ENCODE measurements at places on chromosomes 2 and 18.

DNA sequence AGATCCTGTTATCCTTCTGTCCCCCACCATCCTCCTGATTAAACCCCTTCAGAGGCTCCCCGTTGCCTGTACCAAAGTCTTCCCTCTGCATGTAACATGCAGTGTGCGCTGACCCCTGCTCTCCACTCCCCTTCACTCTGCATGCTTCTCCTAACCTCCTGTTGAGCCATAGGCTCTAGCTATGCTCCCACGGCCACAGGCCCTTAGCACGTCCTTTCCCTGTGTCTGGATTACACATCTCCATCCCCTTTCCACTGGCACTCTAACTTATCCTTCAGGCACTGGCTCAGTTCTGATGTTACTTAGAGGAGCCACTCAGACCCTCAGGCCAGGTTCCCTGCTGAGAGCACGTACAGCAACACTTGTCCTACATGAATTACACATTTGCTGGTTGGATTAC is 29.4 kb upstream of the EDAR start:
- H3K4me3 ChIP-seq = peak overlapping the region; percentile 63
- peaks cover 15% of the 10 kb centered on the region for H3K4me1 ChIP-seq
- H3K27ac ChIP-seq = no peak overlapping the region
- DNase-seq = no peak
- H3K36me3 ChIP-seq = peaks cover 6% of the 10 kb centered on the region
- peaks cover 29% of the 10 kb centered on the region for H3K27me3 ChIP-seq

DNA sequence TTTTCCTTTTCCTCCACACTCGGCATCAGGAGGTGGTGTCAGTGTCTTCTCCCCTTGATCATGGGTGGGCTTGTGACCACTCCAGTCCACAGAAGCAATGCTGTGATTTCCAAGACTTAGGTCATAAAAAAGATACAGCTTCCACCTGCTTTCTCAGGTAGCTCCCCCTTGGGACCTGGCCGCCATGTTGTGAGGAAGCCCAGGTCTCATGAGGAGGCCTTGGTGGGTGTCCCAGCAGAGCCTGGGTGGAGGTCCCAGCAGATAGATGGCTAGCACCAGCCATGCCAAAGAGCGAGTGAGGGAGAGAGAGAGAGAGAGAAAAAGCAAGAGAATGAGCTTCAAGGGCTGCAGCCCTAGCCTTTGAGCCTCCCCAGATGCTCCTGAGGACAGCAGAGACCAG is 16.0 kb downstream of the SLC66A2 start:
- H3K27ac ChIP-seq = no peak overlapping the region
- H3K4me1 ChIP-seq = peaks cover 7% of the 10 kb centered on the region
- H3K4me3 ChIP-seq = no peak overlapping the region
- H3K36me3 ChIP-seq = peaks cover 11% of the 10 kb centered on the region
- DNase-seq = no peak
- no peaks in the 10 kb centered on the region for H3K27me3 ChIP-seq

GRCh38 chr18:31652357-31652756 is 32.0 kb downstream of the B4GALT6 start:
- H3K27me3 ChIP-seq = peaks cover 54% of the 10 kb centered on the region
- H3K27ac ChIP-seq = no peak overlapping the region
- H3K36me3 ChIP-seq = peaks cover 7% of the 10 kb centered on the region
- no peak for DNase-seq
- H3K4me1 ChIP-seq = peaks cover 2% of the 10 kb centered on the region
- no peak overlapping the region for H3K4me3 ChIP-seq

- no peak for DNase-seq
- H3K27me3 ChIP-seq = no peaks in the 10 kb centered on the region
- H3K27ac ChIP-seq = no peak overlapping the region
- H3K36me3 ChIP-seq = no peaks in the 10 kb centered on the region
- H3K4me3 ChIP-seq = no peak overlapping the region
Observed at GRCh38 chr2:229179628-229180027, 91.5 kb downstream of the PID1 start.

GRCh38 chr2:148534416-148535204 is 109.9 kb upstream of the EPC2 start:
- H3K27me3 ChIP-seq = no peaks in the 10 kb centered on the region
- no peak for DNase-seq
- peaks cover 50% of the 10 kb centered on the region for H3K4me1 ChIP-seq
- H3K36me3 ChIP-seq = no peaks in the 10 kb centered on the region
- H3K4me3 ChIP-seq = no peak overlapping the region

DNA sequence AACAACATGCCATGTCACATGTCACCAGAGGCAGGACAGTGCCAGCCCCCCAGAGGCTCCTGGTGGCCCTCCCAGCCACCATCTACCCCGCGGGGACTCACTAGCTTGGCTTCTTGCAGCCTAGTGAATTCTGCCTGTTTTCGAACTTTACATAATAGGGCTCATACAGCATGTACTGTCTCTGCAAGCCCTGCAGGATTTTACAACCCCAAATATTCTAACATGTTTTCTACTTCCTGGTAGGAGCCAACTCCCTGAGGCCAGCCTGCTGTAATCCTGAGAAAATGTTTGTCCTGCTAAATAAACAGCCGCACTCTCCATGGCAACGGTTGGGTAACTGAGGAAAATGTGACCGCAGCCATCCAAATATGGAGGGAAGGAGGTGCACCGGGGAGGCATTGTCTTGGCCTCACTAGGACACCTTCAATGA is 2.7 kb downstream of the PER2 start:
- no peaks in the 10 kb centered on the region for H3K27me3 ChIP-seq
- no peak overlapping the region for H3K4me3 ChIP-seq
- no peak overlapping the region for H3K27ac ChIP-seq
- no peak for DNase-seq
- H3K4me1 ChIP-seq = peaks cover 40% of the 10 kb centered on the region
- H3K36me3 ChIP-seq = peaks cover 2% of the 10 kb centered on the region

- DNase-seq = no peak
- H3K27ac ChIP-seq = no peak overlapping the region
- peaks cover 2% of the 10 kb centered on the region for H3K4me1 ChIP-seq
- no peaks in the 10 kb centered on the region for H3K27me3 ChIP-seq
Observed at GRCh38 chr2:53104263-53104662, 663.3 kb upstream of the CHAC2 start.
